ENCODE measurements at places on chromosomes 7 and 10.

- no peak for DNase-seq
These were observed 23.8 kb upstream of the ZNF735 start for GRCh38 chr7:64183126-64183742.

GRCh38 chr7:108086546-108086945 is 43.6 kb downstream of the LAMB4 start:
- no peak for DNase-seq

GRCh38 chr10:66941491-66941890 is 15.7 kb downstream of the LRRTM3 start:
- no peak for DNase-seq

- DNase-seq, result no peak
These were observed 73.3 kb downstream of the SKIDA1 start for GRCh38 chr10:21452203-21452602.

- DNase-seq, result no peak
These were observed 49.7 kb upstream of the ADCY1 start for GRCh38 chr7:45524445-45524844.

DNA sequence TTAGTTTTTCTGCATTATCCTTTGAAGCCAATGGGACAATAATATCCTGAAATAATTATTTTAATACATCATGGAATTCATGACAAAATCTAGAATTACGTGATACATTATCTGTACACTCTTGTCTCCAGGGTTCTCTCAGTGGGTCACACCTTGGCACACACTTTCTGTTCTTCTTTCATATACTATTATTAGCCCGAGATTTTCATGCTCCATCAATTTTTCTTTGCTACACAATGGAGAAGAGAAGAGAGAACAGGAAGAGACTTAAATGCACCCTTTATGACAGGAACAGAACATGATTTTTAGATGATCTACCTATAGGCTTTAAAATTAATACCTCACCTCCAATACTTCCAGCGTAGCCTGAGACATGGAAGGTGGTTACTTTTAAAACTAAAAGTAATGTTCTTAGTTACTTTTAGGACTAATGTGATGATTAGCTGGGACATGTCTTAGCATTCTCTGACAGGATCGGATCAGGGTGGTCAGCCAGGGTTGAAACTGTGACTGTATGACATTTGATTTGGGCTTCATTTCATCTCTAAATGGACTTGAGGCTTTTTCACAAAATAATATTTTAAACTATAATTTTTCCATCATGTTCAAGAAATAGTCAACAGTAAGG is 148.2 kb upstream of the WNT16 start:
- no peak for DNase-seq

DNA sequence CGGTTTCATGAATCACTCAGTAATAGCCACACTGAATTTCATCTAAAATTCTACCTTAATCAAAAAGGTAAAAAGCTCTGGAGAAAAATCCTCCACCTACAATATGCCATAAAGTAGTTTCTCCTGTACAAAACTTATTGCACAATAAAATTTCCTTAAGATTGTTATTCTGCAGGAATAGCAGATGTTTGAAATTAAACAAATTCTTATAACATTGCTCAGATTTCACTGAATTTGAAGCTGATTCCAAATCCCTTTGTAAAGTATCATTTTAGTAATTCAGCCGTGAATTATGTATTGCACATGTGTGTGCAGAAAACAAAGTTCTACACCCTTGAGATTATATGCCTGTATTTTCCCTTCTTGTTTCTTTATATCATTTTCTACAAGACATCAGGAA is 123.8 kb downstream of the AMPH start:
- no peak for DNase-seq

DNA sequence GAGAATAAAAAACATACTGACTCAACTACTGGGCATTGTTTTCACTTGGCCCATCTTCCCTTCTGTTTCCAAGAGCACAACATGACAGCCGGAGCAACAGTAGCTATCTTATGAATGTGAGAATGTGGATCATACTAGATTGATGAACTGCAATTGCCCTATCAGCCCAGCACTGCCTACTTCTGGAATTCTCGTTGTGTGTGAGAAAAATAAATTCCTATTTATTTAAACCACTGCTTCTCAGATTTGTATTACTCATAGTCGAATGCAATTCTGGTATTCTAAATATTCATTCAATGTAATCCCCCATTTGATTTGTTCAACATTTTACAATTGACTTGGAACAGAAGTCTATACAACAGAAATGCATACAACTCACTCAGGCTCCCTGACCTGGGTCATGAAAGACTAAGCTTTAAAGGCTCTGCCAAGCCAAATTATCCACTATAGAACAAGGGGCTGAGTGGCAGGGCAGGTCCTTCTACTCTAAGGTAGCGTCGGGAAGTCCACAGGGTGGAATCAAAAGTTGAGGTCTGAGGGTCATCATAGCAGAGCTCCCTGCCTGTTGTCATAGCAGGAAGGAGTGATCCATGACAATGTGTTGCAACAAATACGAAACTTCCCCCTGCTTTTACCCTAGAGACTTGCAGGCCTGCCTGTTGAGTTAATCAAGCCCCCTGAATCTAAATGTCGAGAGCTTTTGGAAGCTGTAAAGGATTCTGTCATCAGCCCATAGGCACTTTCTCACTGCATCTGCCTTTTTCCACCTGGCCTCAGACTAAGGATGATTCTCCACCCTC is 12.4 kb upstream of the JAZF1 start:
- no peak for DNase-seq

GRCh38 chr7:38825721-38826440 is 83.1 kb downstream of the VPS41 start:
- DNase-seq, result no peak

DNA sequence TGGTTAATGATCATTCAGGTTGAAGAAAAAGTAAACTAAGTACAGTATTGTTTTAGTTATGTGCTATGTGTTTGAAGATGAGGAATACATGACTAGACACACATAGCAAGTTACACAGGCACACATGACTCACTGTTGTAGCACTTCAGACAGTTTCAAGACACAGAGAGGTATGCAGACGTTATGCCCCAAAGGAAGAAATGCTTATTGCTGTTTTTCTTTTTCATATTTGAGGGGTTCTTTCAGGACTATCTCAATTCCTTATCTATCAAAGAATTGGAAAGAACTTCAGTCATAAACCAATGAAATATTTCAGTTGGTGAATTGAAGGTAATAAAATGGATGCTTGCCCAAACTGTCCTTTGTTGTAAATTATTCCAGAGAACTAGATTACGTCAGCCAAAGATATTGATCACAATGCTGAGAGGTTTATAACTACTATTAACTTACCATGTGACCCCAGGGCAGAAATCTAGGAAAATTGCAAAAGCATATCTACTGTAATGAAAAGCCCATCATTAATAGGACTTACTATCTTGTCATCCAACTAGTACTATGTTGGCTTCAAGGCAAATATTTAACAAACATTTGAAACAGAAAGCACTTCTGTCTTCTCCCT is 61.2 kb upstream of the CAPZA2 start:
- DNase-seq, result no peak

GRCh38 chr10:76542307-76542930 is 1095.2 kb downstream of the KCNMA1 start:
- no peak for DNase-seq

DNA sequence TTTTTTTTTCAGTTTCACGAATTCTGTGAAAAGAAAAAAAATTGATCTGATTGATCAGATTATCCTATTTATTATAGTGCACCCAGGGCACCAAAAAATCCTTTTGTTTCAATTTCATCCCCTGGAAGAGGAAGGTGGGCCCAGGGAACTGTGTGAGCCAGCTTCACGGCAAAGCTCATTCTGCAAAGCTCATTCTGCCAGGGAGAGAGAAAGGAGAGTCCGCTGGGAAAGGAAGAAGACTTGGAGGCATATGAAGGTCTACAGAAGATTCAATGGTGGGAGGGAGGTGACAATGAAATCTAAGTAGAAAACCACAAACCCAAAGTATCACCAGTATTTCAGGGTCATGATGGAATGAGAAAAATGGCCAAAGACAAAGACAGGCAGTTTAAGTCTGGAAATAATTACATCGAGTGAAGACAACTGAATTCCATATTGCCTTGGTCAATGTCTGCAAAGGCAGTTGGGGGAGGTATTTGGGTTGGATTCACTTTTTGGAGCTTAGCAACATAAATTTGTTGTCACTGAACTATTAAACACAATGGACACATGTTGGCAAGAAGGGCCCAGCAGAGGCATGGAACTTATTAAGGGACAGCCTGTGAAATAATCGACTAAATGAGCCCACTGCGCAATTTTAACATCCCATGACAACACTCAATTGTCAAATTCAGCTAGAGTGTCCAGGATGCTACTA is 587.8 kb upstream of the MKI67 start:
- no peak for DNase-seq

- no peak for DNase-seq
These were observed 33.5 kb downstream of the HYCC1 start for GRCh38 chr7:22980422-22980821.

- DNase-seq, result no peak
These were observed 844.9 kb upstream of the PHF14 start for GRCh38 chr7:10128748-10129147.

GRCh38 chr7:98493030-98493778 is 92.3 kb upstream of the BAIAP2L1 start:
- DNase-seq, result no peak

DNA sequence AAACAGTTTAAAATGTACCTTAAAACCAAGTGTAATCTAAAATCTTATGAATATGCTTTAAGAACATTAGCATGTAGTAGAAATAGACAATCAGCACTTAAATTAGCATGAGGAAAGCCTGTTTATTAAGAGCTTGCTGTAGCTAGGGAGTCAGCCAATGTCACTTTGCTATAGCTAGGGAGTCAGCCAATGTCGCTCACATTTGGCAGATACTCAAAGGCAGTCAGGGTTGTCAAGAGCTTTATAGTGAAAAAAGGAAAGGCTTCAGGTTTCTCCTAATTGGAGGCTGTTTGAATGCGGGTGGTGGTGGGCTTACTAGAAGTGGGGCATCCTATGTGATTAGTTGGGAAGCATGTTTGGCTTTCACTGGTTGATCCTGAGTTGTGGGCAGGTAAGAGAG is 226.2 kb upstream of the DGKB start:
- DNase-seq, result no peak

DNA sequence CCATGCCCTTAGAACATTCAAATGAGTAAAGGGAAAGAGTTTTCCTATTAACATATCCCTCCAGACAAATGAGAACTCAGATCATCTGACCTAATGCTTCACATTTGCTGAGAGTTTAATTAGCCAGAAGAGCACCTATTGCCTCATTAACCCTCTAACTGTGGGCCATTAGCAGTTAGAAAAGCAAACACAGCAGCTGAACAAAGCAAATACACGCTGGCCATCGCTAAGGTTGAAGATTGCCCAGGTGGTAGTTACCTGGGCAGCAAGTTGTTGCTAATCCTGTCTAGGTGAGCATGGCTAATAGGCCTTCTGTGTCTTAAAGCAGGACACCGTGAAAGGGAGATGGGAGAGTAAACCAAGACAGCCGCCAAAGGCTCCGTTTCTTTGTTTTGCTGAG is 49.9 kb upstream of the UCN3 start:
- DNase-seq, result peak; percentile 68

DNA sequence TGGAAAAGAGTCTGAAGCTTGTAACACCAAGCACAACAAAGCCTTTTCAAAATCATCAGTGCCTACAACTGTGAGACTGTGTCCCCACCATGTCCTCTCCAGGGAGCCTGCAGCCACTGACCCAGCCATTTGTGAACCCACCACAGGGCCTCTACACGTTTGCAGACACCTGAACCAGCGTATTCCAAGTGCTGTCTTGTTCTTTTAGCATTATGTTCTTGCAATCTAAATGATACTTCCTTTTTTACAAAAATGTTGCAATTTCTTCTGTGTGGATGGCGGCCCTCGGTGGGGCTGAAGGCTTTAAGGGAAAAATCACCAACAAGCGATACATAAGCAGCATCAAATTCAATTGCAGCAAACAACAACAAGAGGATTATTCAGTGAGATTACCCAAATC is 403.2 kb upstream of the MGMT start:
- DNase-seq, result no peak

- DNase-seq, result no peak
These were observed 1.3 kb downstream of the ADAM22 start for GRCh38 chr7:87935384-87935706.

DNA sequence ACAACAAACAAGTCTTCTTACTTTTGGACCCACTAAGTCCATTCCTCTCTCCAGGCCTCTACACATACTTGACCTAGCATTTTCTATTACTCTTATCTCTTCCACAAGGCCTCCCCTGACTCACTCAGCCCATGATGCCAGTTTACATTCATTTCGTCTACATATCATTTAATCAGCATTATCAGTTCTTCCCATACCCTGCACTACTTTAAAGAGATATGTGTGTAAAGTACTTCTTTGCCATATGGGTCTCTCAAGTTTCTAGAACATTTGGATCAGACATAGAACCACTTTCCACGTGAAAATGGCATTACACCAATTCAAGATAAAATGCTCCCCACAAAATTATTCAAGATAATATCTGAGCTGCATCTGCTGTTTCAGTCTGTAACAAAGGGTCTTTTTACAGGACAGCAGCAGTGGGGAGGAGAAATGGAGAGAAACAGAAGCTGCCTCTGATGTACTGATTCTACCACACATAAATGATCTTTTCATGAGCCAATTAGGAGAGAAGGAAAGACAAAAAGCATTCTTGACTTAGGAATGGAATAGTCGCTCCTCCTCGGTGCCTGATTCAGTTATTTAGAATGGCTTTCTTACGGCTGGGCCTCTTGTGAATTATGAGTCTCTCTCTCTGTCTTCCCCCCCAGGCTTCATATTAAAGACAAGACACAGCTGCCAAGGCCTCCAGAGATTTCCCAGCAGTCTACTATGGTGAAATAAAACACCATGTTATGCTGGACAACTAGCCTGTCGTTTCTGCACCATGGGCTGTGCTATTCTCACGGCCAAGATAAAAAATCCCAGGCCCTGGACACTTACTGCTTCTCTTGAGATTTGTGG is 46.9 kb upstream of the SEPTIN7 start:
- DNase-seq, result no peak

DNA sequence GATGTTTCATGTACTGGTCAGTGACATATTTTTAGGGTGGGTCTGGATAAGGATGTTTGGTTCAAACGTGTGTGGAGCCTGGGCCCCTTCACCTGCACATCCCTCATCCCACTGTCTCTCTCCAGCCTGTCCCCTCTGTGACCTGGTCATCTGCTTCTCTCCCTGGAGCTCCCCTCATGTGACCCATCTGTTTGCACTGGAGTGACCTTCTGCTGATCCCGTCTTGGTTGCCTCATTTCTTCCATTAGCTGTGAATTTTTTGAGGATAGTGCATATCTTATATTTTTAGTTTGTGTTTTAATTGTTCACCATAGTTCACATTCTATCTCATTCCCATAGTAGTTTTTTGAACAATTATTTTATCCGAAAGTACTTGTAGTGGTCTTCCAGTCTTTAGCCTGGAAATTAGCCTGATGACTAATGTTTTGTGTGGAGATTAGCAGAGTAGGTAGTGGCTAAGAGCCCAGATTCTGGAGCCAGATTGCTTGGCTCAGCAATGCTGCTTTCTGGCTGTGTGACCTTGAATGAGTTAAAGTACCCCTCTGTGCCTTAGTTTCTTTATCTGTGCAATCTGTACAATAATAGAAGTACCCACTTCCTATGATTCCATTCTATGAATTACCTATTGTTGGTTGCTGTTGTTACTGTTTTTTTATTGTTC is 224.5 kb downstream of the LRMDA start:
- no peak for DNase-seq

- no peak for DNase-seq
These were observed 151.3 kb downstream of the SNX10 start for GRCh38 chr7:26443006-26443405.

- no peak for DNase-seq
These were observed 615.0 kb upstream of the MBL2 start for GRCh38 chr10:53387562-53387961.

Measured in NCI-H526 treated with DMSO at 0.1 percent for 48 hours (cell line).